DMS 273 treated with DMSO at 0.1 percent for 48 hours (cell line): ENCODE measurements at places on chromosomes 7 and 10.
A peak's percentile ranks its signal among the peaks of the same experiment; 100 is the strongest.

GRCh38 chr10:86942441-86943315, 14.7 kb downstream of the MMRN2 start:
- DNase-seq: no peak

GRCh38 chr10:96305019-96305418, 785 bp downstream of the DNTT start:
- DNase-seq: no peak

GRCh38 chr7:3469641-3470040, 168.6 kb downstream of the SDK1 start:
- no peak for DNase-seq

- no peak for DNase-seq
These were observed 11.7 kb downstream of the TLL2 start for GRCh38 chr10:96501985-96502384.

- DNase-seq: no peak
These were observed 10.4 kb downstream of the ZNF3 start for GRCh38 chr7:100071018-100071723.

- DNase-seq: no peak
These were observed 174.8 kb downstream of the DKK1 start for GRCh38 chr10:52488606-52489485.

- DNase-seq: no peak
These were observed 698.7 kb upstream of the IGFBP3 start for GRCh38 chr7:46619723-46620310.

GRCh38 chr7:137652721-137653120, 194.1 kb downstream of the DGKI start:
- no peak for DNase-seq

- no peak for DNase-seq
These were observed 8.0 kb downstream of the VSIR start for GRCh38 chr10:71765176-71765904.

- DNase-seq: no peak
These were observed 5.2 kb upstream of the CUBN start for GRCh38 chr10:17134737-17135260.

GRCh38 chr10:62794306-62794705, 10.2 kb upstream of the ADO start:
- DNase-seq: no peak

- no peak for DNase-seq
These were observed 596.0 kb upstream of the FOXK1 start for GRCh38 chr7:4085937-4086691.

- DNase-seq: no peak
These were observed 223.6 kb upstream of the KMT2E start for GRCh38 chr7:104790440-104790839.

DNA sequence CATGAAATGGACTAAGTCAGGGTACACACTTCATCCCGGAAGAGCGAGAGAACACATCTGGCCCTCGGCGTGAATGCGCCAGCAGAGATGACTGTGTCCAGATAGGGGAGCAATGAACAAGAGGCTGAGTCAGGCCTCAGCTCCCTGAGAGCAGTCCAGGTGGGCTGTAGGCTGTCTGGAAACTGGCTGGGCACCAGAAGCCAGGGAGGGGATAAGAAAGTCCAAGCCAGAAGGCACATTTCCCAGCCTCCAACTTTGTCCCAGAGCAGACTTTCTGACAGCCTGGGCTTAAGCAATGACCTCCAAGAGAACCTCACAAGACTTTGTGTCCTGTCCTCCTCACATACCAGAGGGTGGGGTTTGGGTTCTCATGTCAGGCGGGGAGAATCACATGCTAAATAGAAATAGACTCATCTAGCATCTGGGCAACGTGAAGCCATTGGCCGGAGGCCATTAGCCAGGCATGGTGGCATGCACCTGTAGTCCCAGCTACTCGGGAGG, 157.2 kb downstream of the ARHGAP12 start:
- no peak for DNase-seq

- no peak for DNase-seq
These were observed 99.8 kb downstream of the SND1 start for GRCh38 chr7:127751490-127752448.

DNA sequence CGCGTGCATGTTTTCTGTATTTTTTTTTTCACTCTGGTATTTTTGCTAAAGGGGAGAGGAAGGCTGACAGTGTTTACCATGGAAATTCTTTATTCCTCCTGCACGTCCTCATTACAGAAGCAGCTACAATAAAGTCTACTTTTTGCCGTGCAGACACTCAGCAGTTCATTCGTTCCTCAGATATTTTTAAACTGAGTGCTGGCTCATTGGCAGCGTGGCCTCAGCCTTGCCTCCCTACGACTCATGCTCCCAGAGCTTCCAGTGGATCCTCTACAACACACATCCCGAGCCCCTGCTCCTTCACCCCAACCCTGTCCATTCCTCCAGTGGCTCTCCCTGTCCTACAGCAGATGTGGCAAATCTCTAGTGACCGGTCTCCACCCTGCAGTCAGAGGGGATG, 239.2 kb upstream of the ZMIZ1 start:
- DNase-seq: no peak

DNA sequence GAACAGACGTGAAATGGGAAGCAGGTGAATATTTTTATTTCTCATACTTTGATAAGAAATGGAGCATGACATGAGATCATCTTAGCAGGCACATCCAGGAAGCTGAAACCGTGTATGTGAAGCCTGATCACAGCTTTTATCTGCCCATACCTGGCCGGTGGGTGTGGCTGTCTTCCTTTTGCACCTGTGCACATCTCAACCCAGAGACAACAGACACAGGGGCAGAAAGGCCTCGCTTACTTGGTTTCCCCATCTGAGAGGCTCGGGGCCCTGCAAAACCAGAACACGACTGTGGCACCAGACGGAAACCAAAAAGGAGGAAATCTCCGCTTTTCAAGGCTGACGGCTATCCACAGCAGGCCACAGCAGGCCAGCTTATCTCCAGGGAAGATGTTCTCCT, 116.4 kb downstream of the TCERG1L start:
- DNase-seq: no peak

DNA sequence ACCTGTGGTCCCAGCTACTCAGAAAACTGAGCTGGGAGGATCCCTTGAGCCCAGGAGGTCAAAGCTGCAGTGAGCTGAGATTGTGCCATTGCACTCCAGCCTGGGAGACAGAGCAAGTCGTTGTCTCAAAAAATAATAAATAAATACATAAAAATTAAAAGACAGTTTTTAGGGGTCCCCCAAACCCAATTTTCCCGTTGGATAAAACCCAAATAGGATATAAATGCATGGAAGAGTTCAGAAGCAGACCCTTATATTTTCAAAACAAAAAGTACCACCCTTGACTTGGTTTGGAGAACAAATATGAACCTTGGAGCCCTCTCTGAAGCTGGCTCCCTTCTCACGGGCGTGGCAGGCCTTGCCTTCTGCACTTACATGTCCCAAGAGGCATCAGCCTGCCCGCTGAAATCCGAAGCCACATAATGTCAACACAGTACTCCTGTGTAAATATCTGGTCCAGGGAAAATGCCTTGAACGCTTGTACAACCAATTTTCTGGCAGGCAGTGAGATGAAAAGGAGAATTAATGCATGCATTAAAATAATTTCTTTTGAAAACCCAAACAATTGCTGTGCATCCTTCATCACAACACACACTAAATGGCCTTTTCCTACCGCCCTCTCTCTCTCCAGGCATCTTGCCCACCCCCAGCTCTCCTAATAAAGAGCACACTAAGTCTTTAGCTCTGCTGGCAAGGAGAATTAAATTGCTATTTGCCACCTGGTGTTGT, 46.4 kb upstream of the PARD3 start:
- peak; percentile 77 for DNase-seq

- no peak for DNase-seq
These were observed 143.2 kb upstream of the C7orf33 start for GRCh38 chr7:148447221-148447849.

- DNase-seq: no peak
These were observed 145.9 kb downstream of the SH3PXD2A start for GRCh38 chr10:103709341-103709920.

- no peak for DNase-seq
These were observed 27.6 kb downstream of the NRP1 start for GRCh38 chr10:33306701-33307519.

DNA sequence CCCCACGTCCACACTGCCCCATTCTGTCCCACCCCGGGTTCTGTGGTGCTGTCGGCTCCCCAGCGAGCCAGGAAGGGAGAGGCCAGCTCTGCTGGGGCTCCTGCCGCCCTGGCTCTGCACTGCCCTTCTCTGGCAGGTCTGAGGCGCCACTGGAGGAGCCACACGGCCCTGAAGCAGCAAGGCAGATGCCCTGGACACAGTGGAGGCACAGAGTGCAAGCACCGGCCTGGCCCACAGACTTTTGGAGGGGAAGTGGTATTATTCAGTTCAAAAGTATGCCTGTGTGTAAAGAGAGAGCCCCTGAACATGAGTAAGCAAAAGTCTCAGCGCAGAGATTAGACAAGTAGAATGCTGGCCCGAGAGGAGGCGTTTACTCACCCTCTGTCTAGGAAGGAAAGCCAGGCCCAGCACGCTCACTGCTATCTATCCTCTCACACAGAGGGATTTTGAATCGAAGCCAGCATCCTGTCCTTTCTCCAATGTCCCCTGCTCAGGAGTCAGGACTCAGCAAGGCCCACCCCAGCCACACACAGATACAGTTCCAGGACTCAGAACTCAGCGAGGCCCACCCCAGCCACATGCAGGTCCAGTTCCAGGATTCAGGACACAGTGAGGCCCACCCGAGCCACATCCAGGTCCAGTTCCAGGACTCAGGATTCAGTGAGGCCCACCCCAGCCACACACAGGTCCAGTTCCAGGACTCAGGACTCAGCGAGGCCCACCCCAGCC, 115.0 kb downstream of the EGFR start:
- DNase-seq: no peak

DNA sequence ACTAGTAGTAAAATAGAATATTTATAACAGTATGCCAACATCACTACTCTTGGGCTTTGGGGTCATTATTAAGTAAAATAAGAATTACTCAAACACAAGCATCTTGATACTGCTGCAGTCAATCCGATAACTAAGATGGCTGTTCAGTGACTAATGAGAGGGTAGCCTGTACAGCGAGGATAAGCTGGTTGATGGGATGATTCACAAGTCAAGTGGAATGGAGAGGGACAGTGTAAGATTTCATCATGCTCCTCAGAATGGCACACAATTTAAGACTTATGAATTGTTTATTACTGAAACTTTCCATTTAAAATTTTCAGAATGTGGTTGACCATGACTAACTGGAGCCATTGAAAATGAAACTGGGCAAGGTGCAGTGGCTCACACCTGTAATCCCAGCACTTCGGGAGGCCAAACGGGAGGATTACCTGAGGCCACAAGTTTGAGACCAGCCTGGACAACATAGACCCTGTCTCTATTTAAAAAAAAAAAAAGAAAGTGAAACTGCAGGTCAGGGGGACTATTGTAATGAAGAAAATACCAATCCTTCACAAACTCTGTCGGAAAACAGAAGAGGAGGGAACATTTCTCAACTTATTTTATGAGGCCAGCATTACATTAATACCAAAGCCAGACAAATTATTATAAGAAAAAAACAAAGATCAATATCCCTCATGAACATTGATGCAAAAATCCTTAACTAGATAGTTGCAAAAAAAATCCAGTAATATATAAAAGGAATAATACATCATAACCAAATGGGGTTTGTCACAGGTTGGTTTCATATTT, 11.2 kb downstream of the AVL9 start:
- no peak for DNase-seq

DNA sequence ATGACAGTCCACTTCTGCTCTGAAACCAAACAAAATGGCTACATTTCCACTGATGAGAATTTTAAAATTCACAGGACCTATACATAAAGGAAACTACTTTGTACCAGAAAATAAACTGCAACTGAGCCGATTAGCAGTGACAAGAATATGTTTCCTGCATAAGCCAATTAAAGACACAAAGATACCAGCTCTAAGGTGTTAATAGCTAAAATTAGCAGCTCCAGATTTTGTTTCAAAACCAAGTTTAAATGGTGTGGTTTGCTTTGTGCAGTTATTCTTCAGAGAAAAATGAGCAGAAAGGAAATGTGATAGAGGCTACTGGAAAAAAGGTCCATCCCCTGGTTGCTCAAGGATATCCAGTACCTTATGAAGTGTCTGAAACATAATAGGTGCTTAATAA, 123.2 kb downstream of the ANK3 start:
- DNase-seq: no peak

DNA sequence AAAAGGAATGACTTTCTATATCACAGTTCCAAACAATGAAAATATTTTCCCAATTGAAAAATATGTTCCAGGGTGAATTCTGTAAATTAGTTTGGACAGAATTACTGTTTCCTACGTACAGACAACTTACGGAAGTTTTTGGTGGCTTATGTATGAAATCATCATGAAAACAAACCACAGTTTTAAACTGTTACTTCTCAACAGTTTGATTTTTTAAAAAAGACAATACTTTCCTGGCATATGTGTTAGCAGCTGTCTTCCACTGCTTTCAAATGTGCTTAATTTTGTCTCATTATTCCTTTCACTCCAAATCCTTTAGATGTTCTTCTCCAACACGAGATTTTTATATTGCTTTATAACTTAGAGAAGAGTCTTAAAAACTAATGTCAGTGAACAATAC, 56.2 kb downstream of the SEMA3A start:
- no peak for DNase-seq

- no peak for DNase-seq
These were observed 20.5 kb downstream of the ASNS start for GRCh38 chr7:97851683-97852082.

DNA sequence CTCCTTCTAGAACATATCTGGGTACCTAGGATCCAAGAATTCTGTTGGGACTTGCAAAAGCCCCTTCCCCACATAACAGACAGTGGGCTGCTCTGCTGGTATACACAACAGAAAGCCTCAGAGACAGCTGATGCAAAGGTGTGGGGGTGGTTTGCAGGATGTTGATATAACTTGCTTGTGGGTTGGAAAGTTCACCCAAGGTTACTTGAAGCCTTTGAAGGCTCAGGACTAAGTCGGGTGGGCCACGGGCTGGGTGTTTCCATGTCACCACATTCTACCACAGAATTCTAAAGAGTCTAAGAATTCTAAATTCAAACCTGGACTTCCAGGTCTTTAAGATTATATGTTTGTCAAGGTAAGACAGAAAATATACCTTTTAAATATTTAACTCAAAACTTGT, 7.4 kb upstream of the NRCAM start:
- no peak for DNase-seq

DNA sequence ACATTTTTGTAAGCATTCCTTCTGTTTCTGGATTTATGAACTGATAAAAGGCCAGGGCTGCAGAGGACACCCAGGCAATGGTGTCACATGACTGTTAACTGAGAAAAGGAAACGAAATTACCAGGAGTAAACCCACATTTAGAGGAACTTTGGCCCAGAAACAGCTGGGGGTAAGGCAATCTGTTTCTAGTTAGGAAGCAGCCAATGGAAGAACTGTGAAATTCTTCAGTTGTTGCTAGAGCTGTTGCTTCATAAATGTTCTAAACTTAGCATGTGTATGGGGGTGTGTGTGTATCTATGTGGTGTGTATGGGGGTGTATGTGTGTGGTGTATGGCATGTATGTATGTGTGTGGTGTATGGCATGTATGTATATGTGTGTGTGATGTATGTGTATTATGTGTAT, 11.8 kb upstream of the PDCD4 start:
- no peak for DNase-seq
